ENCODE measurements at places on chromosomes 11 and 22.

DNA sequence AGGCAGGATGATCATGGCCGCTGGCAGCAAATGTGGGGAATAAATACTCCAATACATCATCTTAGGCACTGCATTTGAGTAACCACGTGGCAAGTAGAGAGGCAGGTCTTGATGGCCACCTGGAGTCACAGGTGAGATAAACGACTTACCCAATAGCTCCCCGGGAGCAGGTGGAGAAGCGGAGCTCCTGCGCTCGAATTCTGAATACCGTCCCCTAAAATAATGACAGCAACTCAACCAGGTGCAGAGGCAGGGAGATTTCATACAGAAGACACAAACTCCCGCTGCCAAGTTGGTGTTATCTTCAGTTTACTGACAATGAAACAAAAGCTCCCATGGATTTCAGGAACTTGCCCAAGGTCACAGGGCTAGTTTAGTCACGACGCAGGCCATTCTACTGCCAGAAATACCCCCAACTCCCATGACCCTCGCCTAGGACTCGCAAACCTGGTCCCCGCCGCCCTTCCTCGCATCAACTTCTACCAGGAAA, 437 bp downstream of the SLC43A3 start:
- no peak for DNase-seq

GRCh38 chr11:65660038-65660437, 2.7 kb downstream of the RELA start:
- DNase-seq = no peak

- no peak for DNase-seq
These were observed 2.4 kb upstream of the ZP1 start for GRCh38 chr11:60864856-60865513.

- peak; percentile 49 for DNase-seq
These were observed 76.1 kb downstream of the SOX6 start for GRCh38 chr11:16280256-16280682.

DNA sequence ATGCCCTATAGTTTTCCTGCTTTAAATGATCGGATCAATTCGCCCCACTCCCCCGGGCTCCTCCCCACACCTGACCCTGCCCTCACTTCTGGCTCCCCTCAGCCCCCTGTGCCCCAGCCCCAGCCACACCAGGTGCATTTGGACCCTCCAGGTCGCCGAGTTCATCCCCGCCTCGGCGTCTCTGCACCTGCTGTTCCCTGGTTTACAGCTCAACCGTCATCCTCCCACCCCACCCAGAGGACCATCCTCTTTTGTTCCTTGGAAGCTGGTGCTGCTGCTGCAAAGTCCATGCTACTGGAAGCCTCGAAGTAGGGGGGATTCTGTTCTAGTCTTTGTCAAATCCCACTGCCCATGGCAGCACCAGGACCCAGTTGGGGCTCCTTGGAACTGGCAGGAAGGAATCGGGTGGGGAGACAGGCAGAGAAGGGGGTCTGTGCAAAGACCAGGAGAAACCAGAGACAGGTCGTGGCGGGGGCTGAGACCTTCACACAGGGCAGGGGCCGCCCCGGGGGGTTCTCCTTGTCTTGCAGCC, 4.5 kb upstream of the MUC5B start:
- DNase-seq = peak; percentile 21

DNA sequence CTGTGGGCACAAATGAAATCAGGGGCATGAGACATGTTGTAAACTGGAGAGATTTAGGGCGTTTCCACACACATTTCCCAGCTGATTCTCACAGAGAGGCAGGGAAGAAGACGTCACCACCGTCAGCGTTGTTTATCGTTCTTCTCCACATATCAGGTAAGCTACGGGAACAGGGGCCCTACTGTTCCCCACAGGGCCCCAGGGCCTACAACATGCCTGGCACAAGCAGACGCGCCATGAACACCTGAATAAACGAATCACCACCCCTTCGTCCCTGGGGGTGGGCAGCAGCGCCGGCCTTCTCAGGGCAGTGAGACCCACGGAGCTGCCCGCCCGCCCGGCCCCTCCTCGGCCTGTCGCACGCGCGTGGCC, 342 bp downstream of the EFCAB6 start:
- no peak for DNase-seq

GRCh38 chr11:461626-462025, 11.5 kb downstream of the PTDSS2 start:
- no peak for DNase-seq

- DNase-seq = no peak
These were observed 42.4 kb upstream of the WEE1 start for GRCh38 chr11:9530901-9531625.

GRCh38 chr11:40380835-40381234, 1078.6 kb downstream of the LRRC4C start:
- no peak for DNase-seq

- DNase-seq = no peak
These were observed 110.3 kb downstream of the KCNQ1OT1 start for GRCh38 chr11:2589538-2589934.

DNA sequence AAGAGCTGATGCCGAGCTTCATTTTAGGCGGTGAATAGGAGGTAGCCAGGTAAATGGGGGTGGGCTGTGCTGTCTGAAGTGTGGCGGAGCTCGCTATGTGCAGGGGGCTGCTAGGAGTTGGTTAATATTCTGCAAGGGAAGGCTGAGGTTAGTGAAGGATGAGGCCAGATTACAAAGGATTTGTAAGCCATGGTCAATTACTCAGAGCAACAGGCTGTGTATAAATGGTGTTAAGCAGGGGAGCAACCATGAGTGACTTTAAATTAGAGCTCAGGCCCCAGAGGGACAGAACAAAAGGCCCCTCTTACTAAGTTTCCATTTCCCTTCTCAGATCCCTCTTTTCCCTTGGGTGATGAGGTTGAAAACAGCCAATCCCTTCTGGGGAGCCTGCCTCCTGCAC, 7.3 kb upstream of the MCAM start:
- DNase-seq = no peak

GRCh38 chr11:19050281-19050680, 10.2 kb downstream of the MRGPRX2 start:
- DNase-seq = no peak

GRCh38 chr11:1573077-1573902, 1.2 kb upstream of the DUSP8 start:
- DNase-seq = peak; percentile 39

GRCh38 chr22:32338757-32339156, 18.9 kb upstream of the RFPL3 start:
- no peak for DNase-seq

DNA sequence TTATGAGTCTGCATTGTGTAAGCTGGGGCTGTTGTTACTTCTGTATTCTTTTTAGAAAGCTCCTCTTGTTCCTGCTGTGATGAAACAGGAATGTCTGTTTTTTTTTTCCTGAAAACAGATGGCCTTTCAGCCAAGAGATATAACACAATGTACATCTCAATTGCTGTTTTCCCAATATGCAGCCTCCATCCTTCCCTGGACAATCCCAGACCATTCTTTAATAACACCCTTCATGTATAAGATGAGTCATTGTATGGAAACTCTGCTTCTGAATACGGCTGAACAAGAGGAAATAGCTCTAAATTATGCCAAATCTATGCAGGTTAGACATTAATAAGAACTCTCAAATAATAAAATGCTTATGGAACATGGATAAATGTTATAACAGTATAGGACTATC, 60.2 kb upstream of the LRRC4C start:
- no peak for DNase-seq

- no peak for DNase-seq
These were observed 76.2 kb downstream of the SNX19 start for GRCh38 chr11:130839981-130840666.

GRCh38 chr11:34926831-34927132, 10.4 kb downstream of the PDHX start:
- no peak for DNase-seq

DNA sequence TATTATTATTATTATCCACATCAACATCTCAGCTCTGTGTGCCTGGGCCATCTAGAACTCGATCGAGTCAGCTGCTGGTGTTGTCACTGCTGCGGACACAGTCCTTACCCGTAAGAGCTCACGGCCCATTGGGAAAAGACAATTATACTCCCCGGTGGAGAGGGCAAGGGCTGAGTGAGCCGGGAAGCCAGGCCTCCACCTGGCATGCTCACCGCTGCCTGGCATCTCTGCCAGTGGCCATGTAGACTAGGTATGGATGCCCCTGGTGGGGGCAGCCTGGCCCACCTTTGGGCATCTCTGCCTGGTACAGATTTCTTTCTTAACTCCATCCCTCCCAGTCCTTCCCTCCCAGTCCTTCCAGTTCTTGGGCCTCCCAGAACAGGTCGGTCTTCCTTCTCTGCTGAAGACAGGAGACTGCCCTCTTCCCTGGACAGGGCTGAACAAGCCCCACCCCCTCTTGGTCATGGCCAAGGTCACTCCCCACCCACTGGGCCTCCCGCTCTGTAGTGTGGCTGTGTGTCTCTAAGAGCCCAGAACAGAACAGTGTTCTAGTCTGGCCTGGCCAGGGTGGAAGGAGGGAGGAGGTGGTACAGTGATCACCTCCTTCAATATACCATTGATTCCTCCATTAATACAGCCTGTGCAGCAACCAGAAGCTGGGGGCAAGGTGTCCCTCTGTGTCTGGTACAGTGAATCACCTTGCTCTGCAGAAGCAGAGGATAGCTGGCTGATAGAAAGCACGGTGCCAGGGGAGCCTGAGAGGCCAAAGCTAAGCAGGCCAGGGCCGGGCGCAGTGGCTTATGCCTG, 57.7 kb downstream of the FLRT1 start:
- DNase-seq = no peak

- DNase-seq = no peak
These were observed 67.8 kb upstream of the INCENP start for GRCh38 chr11:62055970-62056369.

GRCh38 chr11:73366265-73366610, 10.0 kb upstream of the RELT start:
- DNase-seq = no peak

DNA sequence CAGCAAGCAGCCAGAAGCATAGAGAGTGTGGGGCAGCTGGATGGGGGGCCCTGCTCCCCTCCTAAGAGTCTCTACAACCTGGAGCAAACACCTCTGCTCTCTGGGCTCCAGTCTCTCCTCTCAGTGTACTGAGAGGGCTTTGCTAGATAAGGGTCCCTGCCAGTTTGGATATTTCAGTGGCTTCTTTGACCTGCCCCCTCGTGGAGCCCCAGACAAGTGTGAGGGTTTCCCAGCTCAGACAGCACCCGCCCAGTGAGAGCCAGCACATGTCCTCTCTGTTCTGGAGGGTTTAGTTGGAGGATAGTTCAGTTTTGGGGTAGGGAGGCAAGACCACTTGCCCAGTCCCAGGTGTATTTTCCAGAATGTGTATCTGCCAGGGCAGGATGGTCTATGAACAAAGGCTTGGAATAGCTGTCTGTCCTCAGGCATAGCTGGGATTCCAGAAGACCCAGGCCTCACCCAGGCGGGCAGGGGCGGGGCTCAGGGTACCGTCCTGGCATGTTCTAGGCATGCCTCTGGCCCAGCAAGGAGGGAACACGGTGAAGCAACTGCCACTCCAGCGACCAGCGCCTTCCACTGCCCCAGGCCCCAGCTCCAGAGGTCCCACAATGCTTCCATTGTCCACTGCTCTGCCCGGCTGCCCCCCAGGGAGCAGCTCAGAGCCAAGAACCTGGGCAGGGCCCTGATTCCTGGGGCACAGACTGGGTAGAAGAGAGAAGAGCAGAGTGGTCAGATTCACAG, 7.5 kb upstream of the MICALL1 start:
- no peak for DNase-seq

- no peak for DNase-seq
These were observed 90.1 kb downstream of the STK33 start for GRCh38 chr11:8503910-8504364.

GRCh38 chr22:31292236-31292989, at the start of gene PIK3IP1:
Gene PIK3IP1 (minus strand): TSS chr22:31292488. CDS start chr22:31292344, 144 bp downstream.
- peak; percentile 92 for DNase-seq

- no peak for DNase-seq
These were observed 28.0 kb downstream of the KCNQ1OT1 start for GRCh38 chr11:2671748-2672147.

DNA sequence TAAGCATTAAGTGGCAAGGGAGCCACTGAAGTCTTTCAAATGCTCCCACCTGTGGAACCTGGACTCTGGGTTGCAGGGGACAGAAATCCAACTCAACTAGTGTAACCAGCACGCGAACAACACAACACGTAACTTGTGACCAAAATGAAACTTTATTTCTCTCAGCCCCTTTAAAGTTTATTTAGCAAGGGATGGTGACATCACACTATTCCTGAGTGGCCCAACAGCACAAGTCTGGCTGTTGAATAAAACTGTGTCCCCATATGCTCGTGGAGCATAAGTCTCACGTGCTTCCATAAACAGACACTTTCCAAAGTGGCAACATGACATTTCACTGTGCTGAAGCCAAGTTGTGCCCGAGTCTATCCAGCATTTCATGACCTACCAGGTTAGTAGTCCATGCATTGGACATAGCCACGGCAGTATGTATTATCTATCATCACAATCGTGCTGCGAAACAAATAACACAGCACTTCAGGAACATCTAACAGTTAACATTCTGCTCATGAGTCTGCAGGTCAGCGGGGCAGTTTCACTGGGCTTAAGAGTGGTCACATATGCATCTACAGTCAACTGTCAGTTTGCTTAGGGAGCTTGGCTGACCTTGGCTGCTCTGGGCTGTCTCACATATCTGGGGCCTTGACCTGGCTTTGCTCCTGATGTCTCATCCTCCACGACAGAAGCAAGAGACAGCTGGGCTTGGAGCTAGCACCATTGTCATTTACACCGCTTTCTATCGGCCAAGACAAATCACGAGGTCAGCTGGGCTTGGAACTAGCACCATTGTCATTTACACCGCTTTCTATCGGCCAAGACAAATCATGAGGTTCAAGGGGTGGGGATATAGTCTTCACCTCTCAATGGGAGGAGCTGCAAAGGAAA, 35.0 kb upstream of the LMO2 start:
- DNase-seq = no peak

GRCh38 chr22:19419464-19420178, 11.9 kb downstream of the HIRA start:
- no peak for DNase-seq

DNA sequence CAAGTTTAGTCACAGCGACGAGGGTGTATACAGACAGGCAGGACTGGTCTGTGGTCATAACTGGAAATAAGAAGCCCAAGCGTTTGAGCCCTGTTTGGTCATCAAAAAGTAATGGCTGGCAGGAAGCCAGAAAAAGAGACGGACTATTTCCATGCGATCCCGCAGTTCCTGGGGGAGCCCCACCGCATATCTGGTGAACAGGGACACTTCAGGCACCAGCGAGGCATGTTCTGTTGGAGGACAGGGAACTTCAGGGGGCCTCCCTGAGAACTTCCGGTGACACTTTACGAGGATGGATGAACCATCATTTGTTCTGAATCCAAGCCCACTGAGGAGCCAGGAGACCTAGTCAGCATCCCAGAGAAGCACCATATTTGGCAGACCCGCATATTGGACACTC, 29.7 kb upstream of the TRIM29 start:
- DNase-seq = peak; percentile 8

DNA sequence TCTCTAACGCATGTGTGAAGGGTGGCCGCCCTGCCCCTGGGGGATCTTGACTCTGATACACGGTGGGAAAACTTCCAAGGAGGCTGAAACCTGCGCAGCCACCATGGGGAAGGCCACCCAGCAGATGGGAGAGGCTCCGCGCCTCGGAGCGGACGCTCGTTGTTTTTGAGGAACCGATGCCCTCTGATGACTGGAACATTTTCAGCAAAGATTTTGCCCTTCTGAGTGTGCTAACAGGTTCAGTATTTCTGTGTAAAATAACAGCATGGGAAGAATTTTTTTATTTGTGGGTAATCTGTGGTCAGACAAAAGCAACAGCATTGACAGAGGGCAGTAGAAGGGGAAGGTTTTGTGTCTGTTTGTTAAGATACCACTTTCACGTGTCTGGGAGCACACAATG, 16.7 kb downstream of the MB start:
- DNase-seq = peak; percentile 56

Measured in left ventricle myocardium superior (tissue), 1 donor.